ENCODE measurements at places on chromosomes 4 and X. TPM values are rescaled to one million over a fixed set of nuclear protein-coding genes. Genes with fewer than 3 reads are reported as not detected.

The FAM9C gene
- total RNA-seq = not detected

DNA sequence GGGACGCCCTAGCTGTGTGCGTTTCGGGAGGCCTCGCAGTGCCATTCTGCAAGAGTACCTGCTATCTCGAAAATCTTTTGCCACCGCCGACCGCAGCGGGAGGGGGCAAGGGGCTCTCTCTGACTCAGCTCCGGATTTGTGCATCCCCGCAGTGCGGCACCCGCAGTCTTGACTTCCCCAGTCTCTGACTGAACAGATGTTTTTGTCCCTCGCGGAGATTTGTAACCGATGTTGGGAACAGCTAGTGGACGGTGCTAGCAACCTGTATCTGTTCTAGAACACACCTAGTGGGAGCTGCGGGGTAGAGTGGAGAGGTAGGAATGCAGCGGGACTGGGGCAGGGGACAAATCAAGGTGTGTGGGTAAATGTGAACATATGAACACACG lies 17.2 kb downstream of the NKX6-1 start:
- H3K27ac ChIP-seq = no peak overlapping the region
- H3K27me3 ChIP-seq = peaks cover 92% of the 10 kb centered on the region
- H3K4me1 ChIP-seq = peaks cover 29% of the 10 kb centered on the region
- no peak for DNase-seq
- H3K4me3 ChIP-seq = peak overlapping the region; percentile 49
- no peaks in the 10 kb centered on the region for H3K36me3 ChIP-seq

- DNase-seq = peak; percentile 3
- H3K27ac ChIP-seq = no peak overlapping the region
- H3K27me3 ChIP-seq = no peaks in the 10 kb centered on the region
- H3K36me3 ChIP-seq = no peaks in the 10 kb centered on the region
- H3K4me1 ChIP-seq = no peaks in the 10 kb centered on the region
- H3K4me3 ChIP-seq = no peak overlapping the region
Measured at GRCh38 chrX:113275804-113276203, 435.2 kb upstream of the AMOT start.

DNA sequence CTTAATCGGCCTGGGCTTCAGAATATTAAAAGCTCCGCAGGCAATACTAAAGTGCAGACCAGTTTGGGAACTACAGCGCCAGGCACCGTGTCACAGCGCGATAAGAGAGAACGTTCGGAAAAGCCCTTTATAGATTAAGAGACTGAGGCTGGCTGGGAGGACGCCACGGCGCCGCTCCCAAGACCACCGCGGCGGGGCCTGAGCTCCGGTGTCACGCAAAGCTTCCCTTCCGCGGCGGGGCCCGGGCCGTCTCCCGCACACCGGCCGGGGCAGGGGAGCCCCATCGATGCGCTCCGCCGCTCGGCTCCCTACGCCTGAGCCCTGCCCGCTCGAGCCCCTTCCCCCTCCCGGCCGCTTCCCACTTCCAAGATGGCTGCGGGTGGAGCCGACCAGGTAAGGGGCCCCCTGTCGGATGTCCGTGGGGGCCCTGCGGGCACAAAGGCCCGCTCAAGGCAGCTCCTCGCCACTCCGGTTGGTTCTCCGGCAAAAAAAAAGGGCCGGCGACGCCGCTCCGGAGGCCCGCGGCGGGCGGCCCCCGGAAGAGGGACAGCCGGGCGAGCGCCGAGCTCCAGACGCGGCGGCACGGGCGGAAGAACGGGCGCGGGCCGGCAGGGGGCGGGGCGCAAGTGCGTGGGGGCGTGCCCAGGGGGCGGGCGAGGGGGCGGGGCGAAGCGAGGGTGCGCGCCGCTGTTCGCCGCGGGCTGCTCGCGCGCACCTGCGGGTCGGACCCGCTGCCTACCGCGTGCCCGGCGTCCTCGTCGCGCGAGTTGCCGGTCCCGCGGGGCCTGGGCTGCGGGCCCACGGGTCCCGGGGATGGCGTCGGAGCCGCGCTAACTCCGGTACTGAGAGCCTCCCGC lies at the start of gene TBC1D14:
Gene TBC1D14 (plus strand): TSS at position 714 of the 857 bp plus-strand sequence. CDS start 13,564 bp downstream, outside the sequence.
- H3K4me3 ChIP-seq = peak within 1 kb of the TSS; percentile 89
- H3K27me3 ChIP-seq = peaks cover 12% of the 10 kb centered on the region
- H3K4me1 ChIP-seq = peaks cover 11% of the 10 kb centered on the region
- peak within 1 kb of the TSS; percentile 93 for H3K27ac ChIP-seq

DNA sequence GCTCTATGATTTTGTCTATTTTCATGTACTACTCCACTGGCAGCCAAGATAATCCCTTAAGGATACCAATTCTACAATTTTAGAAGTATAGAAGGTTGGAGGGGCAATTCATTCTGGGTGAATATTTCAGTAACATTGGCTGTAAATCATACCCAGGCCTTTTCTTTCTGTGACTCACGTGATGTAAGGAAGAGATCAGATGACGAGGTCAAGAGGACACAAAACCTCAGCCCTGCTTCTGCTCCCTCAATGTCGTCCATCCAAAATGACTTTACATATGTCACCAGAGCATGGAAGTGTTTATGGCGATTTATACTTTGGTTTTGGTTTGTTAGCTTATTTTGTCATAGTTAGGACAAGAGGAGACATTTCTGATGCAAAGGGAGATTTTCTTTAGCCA lies 70.7 kb upstream of the SLC4A4 start:
- H3K4me1 ChIP-seq = no peaks in the 10 kb centered on the region
- no peaks in the 10 kb centered on the region for H3K36me3 ChIP-seq
- DNase-seq = no peak
- no peak overlapping the region for H3K27ac ChIP-seq
- H3K4me3 ChIP-seq = no peak overlapping the region

DNA sequence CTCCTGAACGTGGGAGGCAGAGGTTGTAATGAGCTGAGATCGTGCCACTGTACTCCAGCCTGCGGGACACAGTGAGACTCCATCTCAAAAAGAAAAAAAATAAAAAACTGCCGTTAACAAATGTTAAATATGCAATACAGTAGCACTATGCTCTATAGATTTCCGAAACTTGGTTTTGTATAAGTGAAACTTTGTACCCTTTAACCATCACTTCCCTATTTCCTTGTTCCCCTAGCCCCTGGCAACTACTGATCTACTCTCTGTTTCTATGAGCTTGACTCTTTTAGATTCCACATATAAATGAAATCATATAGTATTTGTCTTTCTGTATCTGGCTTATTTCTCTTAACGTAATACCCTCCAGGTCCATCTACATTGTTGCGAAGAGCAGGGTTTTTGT lies 74.1 kb downstream of the TAB3 start:
- no peak for DNase-seq
- H3K27me3 ChIP-seq = no peaks in the 10 kb centered on the region
- H3K27ac ChIP-seq = no peak overlapping the region
- H3K36me3 ChIP-seq = no peaks in the 10 kb centered on the region
- H3K4me1 ChIP-seq = 0 out of 2 replicates have a peak, but pooled peaks cover 5% of the 10 kb centered on the region
- no peak overlapping the region for H3K4me3 ChIP-seq

- H3K4me3 ChIP-seq = no peak overlapping the region
- H3K4me1 ChIP-seq = no peaks in the 10 kb centered on the region
- H3K27me3 ChIP-seq = no peaks in the 10 kb centered on the region
Measured at GRCh38 chr4:55866290-55866907, 13.0 kb downstream of the EXOC1 start.

GRCh38 chrX:3545901-3546300 lies 167.5 kb downstream of the PRKX start:
- no peaks in the 10 kb centered on the region for H3K4me1 ChIP-seq
- H3K27ac ChIP-seq = no peak overlapping the region
- no peaks in the 10 kb centered on the region for H3K27me3 ChIP-seq
- no peak overlapping the region for H3K4me3 ChIP-seq
- no peak for DNase-seq
- H3K36me3 ChIP-seq = no peaks in the 10 kb centered on the region

DNA sequence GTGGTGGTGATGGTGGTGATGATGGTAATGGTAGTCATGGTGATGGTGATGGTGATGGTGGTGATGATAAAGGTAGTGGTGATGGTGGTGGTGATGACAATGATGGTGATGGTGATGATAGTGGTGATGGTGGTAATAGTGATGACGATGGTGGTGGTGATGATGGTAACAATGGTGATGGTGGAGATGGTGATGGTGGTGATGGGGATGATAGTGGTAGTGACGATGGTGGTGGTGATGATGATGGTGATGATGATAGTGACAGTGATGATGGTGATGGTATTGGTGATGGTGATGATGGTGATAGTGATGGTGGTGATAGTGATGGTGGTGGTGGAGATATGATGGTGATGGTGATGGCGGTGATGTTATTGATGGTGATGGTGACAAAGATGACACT lies 108.4 kb upstream of the NKX1-1 start:
- H3K27me3 ChIP-seq = no peaks in the 10 kb centered on the region
- H3K4me3 ChIP-seq = no peak overlapping the region
- H3K4me1 ChIP-seq = no peaks in the 10 kb centered on the region
- H3K27ac ChIP-seq = no peak overlapping the region
- DNase-seq = no peak
